ENCODE measurements at places on chromosomes 6 and 20.

DNA sequence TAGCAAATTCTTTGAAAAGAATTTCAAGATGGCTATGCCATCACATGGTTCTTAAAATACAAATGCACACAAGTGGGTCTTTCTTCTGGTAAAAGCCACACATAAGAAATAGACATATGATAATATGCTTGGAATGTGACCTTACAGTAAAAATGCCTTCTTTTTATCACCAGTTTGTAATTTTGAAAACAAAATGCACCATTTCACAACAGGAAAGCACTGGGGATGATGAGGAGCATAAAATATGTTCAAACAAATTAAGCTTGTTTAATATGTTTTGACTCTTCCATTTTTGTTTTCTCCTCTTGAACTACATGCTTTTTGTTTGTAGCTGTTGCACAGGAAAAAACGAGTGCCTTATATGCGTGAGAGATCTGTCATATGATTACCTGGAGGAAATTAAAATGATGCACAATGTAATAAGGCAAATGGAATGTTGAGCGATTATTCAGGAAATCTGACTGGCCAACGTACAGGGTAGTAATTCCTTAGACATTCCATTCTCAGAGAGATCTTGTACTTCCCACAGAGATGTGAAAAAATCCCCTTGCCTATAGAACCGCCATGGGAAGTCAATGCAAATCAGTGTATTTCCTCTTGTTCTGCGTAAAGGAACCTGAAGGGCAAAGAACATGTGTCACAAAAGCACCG lies 911.6 kb downstream of the TFAP2A start:
- no peak for DNase-seq

DNA sequence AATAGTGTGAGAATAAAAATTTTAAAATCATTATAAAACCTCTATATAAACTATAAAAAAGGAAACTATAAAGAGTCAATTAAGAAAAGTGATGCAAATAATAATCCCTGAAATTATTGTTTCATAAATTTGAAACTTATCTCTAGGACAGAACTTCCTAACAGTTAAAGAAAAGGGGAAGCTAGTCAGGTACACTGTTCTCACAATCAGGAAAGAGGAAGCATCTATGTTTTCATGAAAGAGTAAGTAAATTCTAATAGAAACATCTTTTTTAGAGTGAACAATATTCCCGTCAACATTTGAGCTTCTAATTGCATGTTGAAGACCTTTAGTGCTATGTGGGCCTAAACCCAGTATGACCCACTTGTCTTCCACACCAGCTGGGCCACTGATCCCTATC lies 1.2 kb upstream of the ADGRF1 start:
- DNase-seq = no peak

DNA sequence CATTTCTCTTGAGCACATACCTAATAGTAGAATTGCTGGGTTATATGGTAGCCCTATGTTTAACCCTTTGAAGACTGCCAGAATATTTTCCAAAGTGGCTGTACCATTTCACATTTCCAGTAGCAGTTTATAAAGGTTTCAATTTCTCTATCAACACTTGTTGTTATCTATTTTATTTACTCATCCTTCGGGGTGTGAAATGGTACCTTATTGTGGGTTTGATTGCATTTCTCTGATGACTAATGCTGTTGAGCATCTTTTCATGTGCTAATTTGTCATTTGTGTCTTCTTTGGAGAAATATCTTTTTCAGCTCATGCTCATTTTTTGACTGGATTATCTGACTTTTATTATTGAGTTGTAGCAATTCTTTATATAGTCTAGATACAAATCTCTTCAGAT lies 5.4 kb downstream of the ENPP4 start:
- DNase-seq = no peak

DNA sequence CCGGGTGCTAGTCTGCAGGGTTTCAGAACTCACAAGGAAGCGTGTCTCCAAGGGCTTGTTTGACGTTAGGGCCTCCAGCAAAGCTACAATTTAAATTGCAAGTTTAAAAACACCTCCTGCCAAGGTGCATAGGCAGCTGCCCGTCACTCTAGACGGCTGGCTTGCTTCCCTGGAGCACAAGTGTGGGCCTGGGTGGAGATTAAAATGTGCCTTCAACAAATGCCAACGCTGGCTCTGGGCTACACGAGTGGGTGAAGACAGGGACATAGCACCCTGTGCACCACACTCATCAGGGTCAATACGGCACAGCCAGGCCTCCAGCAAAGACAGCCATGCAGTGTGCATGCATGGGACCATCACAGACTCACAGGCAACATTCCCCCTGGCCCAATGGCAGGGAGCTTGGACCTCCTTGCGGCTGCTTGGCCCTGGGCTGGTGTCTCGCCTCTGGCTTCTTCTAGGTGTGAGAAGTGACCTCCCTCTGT lies 48.4 kb upstream of the FRMD1 start:
- peak; percentile 69 for DNase-seq

DNA sequence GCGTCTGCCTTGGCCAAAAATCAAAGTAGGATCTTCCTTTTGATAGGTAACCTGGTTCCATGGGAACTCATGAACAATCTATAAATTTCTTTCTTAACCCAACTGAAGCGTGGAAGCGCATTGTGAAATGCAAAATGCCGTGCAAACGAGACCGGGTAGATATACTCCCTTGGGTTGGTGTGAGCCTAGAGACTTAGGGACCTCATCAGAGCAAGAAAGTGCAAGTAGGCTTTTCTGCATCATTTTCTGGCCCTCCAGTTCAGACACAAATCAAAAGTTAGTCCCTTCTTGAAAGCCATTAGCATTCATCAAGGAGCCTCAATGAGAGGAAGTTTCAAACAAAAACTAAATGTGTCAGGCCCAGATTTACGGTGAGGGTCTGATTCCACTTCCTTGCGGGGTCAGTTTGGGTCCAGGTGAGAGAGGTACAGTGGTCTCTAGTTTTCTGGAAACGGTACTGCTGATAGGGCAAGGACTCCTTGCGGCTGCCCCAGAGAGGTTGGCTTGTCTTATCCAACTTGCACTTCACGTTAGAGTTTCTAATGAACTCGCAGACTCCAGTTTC lies 5.3 kb upstream of the ZNF184 start:
- no peak for DNase-seq

- DNase-seq = no peak
Observed at GRCh38 chr6:156193381-156193780, 583.8 kb upstream of the ARID1B start.

DNA sequence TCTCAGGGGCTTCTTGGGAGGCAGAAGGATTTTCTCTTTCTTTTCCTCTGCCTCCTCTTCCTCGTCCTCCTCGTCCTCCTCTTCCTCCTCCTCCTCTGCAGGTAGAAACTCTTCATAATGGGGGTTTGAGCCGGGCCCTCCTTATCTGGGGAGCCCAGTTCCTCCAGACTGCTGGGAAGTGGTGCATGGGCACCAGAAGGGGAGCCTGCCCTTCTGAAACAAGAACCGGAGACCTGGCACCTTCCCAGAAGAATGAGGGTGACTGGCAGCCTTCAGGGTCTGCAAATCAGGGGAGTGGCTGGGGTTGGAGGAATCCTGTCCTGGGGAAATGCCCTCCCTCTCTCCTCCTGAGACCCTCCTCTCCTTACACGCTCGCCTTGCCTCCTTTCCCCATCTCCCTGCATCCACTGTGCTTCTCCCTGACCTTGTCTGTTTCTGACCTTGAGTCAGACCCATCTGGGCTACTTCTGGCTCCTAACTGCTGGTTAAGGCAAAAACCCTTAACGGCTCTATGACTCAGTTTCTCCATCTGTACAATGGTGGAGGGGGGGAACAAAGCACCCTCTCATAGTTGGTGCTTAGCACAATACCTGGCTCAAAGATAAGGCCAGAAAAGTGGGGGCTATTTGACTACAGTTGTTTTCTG lies 1.7 kb downstream of the TULP1 start:
- peak; percentile 48 for DNase-seq

- peak; percentile 6 for DNase-seq
Observed at GRCh38 chr6:160573943-160574342, 90.1 kb downstream of the LPA start.

- DNase-seq = no peak
Observed at GRCh38 chr6:43733471-43734293, 36.3 kb upstream of the VEGFA start.

DNA sequence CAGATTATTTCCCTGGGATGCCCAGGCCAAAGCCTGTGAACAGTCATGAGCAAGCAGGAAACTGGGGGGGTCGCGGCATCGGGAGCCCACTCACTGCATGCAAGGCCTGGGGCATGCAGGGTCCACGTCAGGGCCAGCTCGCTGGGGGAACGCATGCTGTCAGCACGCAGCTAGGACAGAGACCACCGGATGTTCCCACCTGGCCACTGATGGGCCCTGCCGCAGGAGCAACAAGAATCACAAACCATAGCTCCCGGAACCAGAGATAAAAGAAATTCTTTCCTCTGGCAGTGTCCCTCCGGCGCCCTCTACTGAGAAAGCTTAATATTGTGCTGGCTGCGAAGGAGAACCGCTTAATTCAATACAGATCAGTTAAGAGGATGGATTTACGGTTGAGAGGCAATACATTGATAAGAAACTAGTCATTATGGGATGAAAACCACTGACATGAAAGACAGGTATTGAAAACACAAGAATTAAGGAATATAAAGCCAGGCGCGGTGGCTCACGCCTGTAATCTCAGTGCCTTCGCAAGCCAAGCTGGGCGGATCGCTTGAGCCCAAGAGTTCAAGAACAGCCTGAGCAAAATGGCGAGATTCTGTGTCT lies 32.6 kb downstream of the C6orf15 start:
- peak; percentile 84 for DNase-seq

- peak; percentile 68 for DNase-seq
Observed at GRCh38 chr6:39294133-39294532, 20.1 kb downstream of the KCNK17 start.

DNA sequence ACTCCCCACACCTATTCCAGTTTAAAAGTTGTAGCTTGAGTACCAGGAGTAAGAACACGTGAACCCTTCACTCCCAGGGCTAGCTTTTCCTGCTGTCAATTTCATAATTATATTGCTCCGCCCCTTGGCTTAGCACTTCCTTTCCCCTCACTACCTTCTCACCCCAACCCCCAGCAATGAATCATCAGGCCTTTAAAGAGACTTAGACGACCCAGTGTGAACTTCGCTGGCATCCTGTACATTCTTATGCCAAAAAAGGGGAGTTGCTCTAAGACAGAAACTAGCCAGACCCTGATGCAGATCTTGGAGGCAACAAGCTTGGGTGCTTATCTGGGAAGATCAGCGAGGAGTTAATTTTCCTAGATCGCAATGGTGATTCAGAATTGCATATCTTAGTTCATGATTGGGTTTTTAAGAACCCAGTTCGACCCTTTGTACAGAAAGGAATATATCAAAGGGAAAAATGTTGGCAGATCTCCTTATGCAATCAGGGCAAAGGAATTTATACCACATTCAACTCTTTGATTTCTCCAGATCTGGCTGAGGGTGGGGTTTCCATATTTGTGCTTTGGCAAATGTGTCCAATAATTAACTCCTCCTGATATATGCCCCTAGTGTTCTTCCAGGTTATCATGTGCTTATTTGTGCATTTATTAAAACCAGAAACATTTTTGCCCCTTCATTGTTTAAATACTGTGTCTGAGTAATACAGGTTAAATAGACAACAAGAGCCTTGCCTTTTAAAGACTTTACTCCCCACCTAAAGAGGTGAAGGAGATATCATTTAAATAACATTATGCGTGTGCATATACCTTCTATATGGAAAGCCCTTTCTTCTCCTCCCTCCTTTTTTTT lies 8.1 kb upstream of the ATXN1 start:
- DNase-seq = peak; percentile 53

DNA sequence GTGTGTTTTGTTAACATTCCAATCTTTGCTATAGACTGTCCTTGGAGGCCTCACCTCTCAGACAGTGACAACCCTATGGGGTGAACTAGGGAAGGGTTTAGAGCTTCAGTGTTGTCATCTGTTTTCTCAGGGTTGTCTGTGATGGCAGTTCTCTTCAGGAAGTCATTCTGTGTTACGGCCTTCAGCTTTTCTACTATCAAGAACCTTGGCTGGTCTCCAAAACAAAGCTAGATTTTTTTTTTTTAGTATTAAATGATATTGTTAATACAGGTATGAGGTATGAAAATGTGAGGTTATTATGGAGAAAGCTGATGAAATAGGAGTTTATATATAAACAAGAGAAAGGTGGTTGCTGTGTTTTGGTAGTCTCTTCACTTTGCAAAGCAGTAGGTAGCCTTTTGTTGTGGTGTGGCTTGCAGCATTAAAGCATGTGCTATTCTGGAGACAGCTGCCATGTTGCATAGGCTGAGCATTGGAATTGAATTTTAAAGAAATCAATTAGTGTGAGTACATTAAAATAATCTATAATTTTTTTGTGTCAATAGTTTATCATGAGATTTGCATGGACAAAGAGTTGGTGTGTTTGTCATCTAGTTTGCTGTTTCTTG lies 162.6 kb downstream of the CARMIL1 start:
- DNase-seq = no peak

- DNase-seq = no peak
Observed at GRCh38 chr20:4046311-4046924, 31.1 kb upstream of the RNF24 start.

DNA sequence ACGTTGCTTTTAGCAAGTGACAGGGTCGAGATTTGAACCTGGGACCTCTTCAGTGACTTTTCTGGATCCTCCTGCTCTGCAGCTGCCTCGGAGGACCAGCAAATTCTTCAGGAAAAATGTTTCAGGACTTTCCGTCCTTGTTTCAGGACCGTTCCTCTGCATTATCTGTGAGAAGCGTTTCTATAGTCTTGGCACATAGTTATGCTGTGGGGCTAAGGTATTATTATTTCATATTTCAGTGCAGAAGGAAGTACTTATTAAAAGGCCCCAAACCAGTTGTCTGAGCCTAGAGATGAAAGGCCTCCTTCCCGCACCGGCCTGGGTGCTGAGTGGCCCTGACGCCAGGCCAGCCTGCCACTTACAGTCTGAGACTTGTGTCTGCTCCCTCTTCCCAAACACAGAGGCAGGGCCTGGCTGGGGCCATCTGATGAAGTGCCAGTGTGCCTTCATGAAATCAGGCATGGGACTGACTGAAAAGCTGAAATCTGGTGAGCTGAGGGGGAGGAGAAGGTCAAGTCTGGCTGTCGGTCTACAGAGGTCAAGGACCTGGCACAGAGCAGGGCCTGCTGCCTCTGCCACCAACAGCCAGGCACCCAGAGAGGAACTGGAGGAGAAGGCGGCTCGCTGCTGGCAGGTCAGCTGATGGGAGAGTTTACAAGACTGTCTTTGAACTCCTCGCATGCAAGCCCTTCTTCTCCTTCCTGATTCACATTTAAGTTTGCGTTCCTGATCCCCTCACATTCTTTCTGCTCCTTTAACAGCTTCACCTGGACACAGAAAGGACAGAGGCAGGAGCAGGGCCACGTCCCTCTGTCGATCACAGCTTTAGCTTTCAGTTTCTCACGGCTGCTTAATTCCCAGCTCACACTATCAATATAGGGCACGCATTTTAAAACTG lies 8.9 kb upstream of the QKI start:
- peak; percentile 62 for DNase-seq

DNA sequence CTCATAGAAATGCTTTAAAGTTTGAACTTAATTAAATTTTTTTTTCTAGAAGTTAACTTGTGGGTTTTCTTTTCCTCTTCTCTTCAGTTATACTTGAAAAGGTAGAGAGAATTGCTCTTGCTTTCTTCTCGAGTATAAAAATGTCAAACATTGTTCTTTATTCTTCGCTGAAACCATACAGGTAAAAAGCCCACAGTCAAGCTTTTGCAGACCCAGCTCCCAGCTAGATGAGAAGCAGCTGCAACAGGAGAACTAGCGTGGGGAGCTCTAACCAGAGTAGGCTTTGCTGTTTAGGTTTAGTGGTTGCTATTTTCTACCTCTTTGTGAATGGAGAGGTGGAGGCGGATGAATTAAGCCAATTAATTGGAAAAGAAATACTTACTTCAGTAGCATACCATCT lies 102.7 kb downstream of the JARID2 start:
- no peak for DNase-seq

All from osteoblast (primary cell).